ENCODE measurements at places on chromosomes 3 and 15.
A peak's percentile ranks its signal among the peaks of the same experiment; 100 is the strongest.

DNA sequence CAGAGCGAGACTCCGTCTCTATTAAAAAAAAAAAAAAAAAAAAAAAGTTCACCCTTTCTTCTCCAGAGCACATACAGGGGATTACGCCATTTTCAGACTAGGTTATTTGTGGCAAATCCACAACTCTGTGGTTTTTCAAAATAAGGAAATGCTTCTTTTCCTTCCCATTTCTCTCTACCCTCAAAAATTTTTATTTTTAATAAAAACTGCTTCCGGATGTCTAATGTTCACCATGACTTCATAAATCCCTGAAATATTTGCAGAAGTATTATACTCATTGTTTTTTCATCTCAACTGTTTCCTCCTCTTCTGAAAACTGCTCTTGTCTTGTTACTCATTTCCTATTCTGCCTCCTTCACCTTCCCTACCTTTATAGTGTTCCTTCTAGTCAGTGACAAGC is 45.0 kb upstream of the SLC12A8 start:
- DNase-seq = no peak

DNA sequence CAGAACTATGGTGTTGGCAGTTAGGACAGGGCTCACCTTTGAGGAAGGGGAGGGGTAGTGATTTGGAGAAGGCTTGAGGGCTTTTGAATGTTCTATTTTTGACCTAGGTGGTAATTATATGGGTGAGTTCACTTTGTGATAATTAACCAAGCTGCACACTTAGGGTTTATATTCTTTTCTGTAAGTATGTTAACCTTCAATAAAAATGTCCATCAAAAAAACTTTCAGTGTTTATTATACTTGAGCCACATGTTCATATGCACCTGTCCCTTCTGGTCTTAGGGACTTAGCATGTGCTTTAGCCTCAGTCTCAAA is 28.4 kb downstream of the PDE8A start:
- DNase-seq = no peak

- peak; percentile 91 for DNase-seq
Observed at GRCh38 chr15:85649372-85649771, 145.4 kb downstream of the KLHL25 start.

DNA sequence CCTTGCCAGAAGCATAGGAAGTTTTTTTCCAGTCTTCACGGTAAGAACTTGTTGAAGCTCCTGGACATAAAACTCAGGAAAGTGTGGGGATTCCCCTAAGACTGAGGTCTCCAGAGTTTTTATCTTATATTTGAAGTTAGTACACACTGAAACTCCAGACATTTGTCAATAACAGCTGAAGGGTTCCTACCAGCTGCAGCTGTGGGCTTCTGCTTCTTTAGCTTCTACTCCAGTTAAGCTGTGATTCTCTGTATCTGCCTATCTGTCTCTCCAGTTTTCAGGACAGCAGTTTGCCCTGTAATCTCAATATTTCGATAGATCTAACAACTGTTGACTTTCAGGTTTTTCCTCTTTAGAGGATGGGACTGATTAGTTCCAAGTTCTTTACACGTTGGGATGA is 966.0 kb upstream of the SEMA6D start:
- no peak for DNase-seq

- no peak for DNase-seq
Observed at GRCh38 chr3:64765947-64766346, 78.1 kb upstream of the ADAMTS9 start.

DNA sequence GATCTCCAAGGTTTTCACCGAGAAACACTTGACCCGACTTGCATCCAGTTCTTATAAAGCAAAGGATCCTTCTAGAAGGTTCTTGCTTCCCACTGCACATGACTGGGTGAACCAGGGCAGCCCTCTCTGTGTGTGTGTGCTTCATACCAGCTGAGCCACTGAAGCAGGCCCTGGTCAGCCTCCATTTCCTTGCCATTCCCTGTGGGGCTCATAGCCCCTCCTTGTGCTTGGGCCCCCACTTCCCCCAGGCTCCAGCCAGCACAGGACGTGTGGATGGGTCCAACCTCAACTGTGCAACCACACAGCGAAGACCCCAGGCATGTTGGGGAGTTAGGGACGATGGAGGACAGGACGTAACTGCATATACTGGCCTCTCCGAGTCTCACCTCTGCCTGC is 15.5 kb downstream of the KLF15 start:
- no peak for DNase-seq

DNA sequence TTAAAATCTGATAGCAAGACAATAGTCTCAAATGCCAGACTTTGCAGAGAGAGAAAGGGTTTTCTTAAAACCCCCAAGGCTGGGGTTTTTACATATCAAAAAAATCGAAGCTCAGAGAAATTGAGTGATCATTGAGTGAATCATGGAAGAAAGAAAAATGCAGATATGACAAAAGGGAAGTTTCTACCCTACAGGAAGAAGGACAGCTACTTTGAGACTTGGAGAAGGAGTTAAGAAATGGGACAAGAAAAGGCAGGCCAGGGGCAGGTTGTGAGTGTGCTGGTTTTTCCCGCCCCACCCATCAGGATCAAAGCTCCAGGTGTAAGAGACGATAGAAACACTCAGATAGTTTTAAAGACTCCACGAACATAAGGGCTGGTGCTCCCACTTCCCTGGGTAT is 18.6 kb downstream of the TMEM158 start:
- DNase-seq = no peak

GRCh38 chr15:84721371-84721770 is 5.4 kb upstream of the SEC11A start:
- DNase-seq = no peak

DNA sequence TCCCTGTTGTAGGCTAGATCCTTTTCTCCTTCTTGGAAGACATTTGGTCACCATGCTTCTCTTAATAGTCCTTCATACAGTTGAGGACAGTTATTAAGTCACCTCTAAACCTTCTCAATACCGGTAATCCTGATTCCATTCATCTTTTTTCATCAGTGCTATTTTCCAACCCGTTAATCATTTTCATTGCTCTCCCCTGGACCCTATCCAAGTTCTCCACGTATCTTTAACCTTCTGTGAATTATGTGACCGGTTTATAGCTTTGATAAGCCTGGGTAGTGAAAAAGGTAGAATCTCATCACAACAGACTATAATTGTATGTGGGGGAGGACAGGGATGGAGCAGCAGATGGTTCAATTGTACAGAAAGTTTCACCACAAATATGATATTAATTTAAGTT is 168.5 kb downstream of the MECOM start:
- DNase-seq = no peak

DNA sequence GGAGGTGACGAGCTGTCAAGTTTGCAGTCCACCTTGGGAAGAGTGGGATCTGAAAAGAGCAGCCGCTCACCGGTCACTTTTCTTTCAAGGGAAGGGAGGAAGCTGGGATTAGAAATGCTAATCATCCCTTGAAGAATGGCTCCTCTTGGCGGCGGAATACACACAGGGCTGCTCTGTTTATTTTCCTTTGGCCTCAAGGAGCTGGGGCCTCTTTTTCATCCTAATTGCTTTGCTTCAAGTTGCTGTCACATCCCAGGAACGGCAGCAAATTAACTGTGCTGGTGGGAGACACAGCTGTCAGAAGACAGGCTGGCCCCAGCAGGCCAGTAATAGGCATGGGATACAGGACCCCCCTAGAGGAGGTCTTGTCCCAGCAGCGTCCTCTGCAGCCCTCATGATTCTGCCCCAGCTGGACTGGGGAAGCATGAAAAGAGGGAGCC is 6.7 kb downstream of the KBTBD13 start:
- DNase-seq = peak; percentile 61

GRCh38 chr3:160869825-160870224 is 113.8 kb downstream of the PPM1L start:
- peak; percentile 3 for DNase-seq

GRCh38 chr3:187852842-187853730 is 107.8 kb upstream of the BCL6 start:
- no peak for DNase-seq

DNA sequence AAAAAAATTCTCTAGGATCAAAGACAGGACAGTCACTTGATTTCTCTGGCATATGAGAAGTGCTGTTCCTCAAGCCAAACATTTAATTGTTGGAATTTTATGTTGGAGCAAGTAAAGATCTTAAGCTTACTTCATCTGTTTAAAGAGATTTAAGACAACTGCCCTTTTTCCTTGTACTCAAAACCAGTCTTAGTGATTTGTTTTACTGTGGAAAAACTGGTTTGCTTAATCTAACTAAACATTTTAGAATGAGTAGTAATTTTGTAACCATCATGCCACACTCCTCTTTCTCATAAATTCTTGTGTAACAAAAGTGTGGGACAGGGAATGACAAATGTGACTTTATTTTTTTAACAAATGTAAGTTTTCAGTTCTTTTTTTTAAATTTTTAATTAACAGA is 18.4 kb downstream of the PRKCI start:
- no peak for DNase-seq

- DNase-seq = peak; percentile 70
Observed at GRCh38 chr15:75554717-75555116, 24.4 kb downstream of the PTPN9 start.

DNA sequence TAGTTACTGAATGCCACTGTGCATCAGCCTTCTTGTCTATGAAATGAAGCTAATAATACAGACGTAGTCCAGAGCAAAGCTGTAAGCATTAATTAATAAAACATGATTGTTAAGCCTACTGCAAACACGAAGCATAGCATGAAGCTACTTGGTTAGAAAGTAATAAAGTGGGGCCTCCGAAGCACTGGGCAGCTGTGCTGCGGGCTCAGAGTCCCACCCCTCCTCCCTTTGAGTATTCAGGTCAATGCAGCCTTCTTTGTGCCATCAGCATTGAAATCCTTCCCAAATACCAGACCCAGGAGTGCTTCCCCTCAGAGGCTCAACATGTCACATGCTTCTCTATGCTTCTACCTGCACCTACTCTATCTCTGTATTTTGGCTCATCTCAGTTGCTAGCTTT is 1112.6 kb downstream of the IGSF11 start:
- no peak for DNase-seq

DNA sequence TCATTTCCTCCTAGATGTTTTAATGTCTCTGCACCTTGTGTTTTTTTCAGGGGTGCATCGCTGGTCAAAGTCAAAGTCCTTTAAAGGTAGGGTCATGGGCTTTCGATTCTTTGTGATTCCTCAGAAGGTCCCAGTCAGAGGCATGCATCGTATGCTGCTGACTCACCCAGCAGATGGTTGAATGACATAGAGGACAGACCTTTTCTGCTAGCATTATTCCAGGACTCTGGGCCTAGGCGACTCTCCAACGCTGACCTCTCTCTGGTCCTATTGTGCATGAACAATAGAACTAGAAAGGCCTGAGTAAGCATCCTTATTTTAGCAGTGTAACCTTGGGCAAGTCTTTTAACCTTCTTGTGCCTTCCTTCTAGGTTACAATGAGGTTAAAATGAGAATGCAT is 75.9 kb downstream of the DGKG start:
- DNase-seq = no peak

DNA sequence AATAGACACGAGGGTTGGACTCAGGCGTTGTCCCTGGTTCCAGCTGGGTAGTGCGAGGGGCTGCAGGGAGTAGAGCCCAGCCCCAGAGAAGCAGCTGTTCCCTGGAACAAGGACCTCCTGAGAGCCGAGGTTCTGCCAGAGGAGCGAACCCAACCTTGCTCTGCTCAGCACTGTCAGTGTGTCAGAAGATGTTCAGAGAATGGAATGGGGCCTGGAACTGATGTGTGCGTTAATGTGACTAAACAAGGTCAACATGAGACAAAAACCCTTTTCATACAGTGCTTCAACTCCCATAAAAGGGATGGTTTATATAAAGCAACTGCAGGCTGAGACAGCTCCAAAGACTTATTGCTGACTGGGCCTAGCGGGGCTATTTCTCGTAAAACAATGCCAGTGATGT is 35.5 kb upstream of the HACD2 start:
- DNase-seq = no peak

DNA sequence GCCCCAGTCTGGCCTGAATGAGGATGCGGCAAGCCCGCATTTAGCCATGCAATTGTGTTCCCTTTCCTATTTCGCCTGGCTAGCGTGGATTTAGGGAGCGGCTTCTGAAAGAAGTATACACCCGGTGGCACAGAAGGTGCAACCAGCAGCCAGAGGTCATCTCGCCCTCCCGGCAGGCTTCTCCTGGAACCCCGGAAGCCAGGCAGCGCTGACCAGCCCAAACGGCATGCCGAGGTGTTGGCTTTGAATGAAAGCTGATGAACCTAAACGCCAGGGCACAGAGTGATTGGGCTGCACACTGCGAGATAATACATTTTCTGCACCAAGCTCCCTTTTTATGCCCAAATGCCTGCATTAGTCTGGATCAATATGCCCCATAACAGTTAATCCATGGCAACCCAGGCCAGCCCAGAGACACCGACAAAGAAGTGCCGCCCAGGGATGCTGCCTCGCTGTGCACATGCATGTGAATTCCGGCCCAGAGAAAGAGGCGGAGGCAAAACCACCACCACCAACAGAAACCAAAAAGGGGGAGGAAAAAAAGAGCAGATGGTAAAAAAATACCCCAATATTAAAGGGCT is 1.4 kb downstream of the SRGAP3 start:
- no peak for DNase-seq

GRCh38 chr3:69484507-69485393 is 98.9 kb upstream of the FRMD4B start:
- DNase-seq = no peak

- peak; percentile 9 for DNase-seq
Observed at GRCh38 chr15:68054628-68055223, 611 bp downstream of the PIAS1 start.

GRCh38 chr3:56781762-56782161 is 20.0 kb downstream of the ARHGEF3 start:
- DNase-seq = no peak

DNA sequence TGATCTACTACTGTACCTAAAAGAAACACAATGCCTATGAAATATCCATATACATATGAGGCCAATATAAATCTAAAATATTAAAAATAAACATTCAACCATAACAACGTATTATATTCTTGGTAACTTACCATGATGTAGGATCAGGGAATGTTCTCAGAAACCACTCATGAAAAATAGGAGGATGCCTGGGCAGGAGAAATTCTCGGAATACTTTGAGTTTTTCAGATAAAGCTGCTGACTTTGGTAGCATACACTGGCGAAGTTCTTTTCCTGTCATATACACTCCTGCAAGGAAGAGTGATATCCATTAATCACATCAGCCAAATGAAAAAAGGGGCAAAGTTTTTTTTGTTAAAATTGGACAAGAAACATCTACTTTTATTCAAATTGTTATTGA is 11.3 kb upstream of the XRN1 start:
- DNase-seq = peak; percentile 7

GRCh38 chr15:90813796-90814190 is 54.6 kb upstream of the FURIN start:
- DNase-seq = no peak

- peak; percentile 78 for DNase-seq
Observed at GRCh38 chr3:17632401-17633100, 109.9 kb downstream of the TBC1D5 start.

DNA sequence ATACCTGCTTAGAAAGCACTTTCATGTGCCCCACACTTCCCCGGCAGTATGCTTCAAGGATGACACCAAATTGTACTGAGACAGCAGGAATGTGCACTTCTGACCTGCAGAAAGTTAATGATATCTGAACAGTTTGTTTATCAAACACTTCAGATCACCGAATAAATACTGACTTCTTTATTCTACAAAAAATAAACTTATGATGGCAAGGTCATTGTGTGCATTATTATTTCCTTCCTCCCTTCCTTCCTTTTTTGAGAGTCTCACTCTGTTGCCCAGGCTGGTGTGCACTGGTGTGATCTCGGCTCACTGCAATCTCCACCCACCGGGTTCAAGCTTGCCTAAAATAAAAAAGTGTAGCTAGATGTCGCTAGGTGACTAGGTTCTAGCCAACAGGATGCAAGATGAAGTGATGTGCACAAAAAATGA is 80.3 kb downstream of the FAIM start:
- DNase-seq = no peak

- DNase-seq = peak; percentile 61
Observed at GRCh38 chr15:84878504-84878903, 6.0 kb upstream of the SLC28A1 start.
